ENCODE measurements at places on chromosomes 2 and 18. TPM values are rescaled to one million over a fixed set of nuclear protein-coding genes. Genes with fewer than 3 reads are reported as not detected.

DCAF17 gene
- 9.6 TPM for total RNA-seq

RNU2-63P gene
- total RNA-seq: not detected

ATL2 gene
- 71.6 TPM for total RNA-seq

IGFBP2 gene
- 70.0 TPM for total RNA-seq

FNDC4 gene
- 4.6 TPM for total RNA-seq

KCNG3 gene
- 0.90 TPM for total RNA-seq

COL4A3 gene
- total RNA-seq: 0.65 TPM

OTOS gene
- total RNA-seq: not detected

BCL11A gene
- 0.06 TPM for total RNA-seq

GYPC gene
- total RNA-seq: not detected

SERPINB11 gene
- total RNA-seq: not detected

FBXO41 gene
- 5.0 TPM for total RNA-seq

PRKD3 gene
- total RNA-seq: 12.6 TPM

CNTNAP5 gene
- not detected for total RNA-seq

TRIM43 gene
- total RNA-seq: not detected

PARD6G gene
- 3.0 TPM for total RNA-seq

MRPL30 gene
- total RNA-seq: 34.5 TPM

KCNE4 gene
- total RNA-seq: 0.93 TPM

CFC1B gene
- total RNA-seq: not detected

C2orf72 gene
- total RNA-seq: 4.5 TPM

CAPN14 gene
- total RNA-seq: not detected

ANO7 gene
- 2.5 TPM for total RNA-seq

PRSS56 gene
- total RNA-seq: not detected

CRYGD gene
- not detected for total RNA-seq

GATA6 gene
- total RNA-seq: 2.8 TPM

LRATD1 gene
- 0.03 TPM for total RNA-seq

NPHP1 gene
- 8.0 TPM for total RNA-seq

AFF3 gene
- total RNA-seq: not detected

Measured in A549 treated with CpdA at 1 μM for 4 hours (cell line).